ENCODE measurements at places on chromosomes 5 and 9.

- no peak for DNase-seq
Measured at GRCh38 chr9:129280236-129280622, 102.2 kb upstream of the IER5L start.

DNA sequence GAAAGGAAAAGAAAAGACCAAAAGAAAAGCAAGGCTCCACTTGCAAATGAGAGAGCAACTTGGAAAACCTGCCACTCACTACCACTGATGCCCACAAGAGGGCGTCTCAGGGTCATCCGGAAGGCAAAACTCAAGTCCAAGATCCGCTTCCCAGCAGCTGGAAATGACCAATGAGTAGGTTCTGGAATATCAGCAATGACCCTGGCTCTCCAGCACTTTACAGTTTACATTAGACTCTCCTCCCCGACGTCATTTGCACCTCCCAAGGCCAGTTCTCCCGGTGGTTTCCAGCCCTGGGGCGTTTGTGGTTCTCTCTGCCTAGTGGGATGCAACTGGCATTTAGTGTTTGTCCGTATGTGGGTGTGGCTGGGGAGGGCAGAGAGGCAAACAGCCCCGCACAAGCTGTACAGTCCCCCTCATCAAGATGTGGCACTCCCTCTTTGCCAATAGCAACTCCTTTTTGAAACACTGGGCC is 193.8 kb upstream of the ZNF618 start:
- DNase-seq: no peak

DNA sequence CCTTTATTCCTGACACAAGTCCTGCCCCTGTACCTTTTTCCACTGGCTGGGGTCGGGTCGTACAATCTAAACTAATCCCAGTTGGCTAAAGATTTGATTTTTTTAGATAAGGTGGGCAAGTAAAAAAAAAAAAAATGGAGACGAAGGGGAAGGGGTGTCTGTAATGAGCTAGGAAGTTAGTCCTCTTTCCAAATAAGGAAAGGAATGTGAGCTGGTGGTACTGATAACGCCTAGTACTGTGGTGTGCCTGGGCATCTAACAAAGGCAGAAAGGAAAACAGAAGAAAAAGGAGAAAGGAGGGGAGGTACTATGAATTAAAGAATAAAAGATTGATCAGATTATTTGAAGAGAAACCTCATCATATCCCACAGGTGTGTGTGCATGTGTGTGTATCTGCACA is 21.3 kb downstream of the PRDM9 start:
- DNase-seq: no peak

DNA sequence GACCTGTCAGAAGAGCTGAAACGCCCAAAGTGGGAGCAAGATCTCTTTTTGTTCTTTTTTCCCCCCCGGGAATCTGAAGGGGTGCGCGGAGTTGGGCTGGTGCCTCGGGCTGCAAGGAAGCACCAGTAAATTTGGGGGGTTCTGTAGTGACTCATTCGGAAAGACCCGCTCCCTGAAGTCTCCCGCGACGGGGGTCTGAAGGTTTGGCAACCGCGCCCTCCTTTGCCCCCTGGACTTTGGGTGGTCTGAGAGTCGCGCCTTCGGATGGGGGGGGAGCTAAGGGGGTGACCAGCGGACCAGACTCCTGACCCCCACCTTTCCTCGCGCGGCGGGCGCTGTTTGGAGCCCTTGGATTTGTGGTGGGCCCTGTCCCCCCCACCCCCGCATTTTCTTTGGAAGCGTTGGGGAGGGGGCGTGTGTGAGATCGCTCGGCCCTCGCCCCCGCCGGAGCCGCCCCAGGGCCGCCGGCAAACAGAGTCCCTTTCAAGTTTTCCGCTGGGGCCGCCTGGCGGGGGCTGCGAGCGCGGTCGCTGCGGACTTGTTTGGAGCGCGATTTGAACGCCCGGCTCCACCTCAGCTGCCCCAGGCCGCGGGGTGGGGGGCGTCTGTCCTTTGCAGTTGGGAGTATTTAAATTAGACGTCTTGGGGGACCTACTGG is 2.0 kb downstream of the CXXC5 start:
- DNase-seq: no peak

DNA sequence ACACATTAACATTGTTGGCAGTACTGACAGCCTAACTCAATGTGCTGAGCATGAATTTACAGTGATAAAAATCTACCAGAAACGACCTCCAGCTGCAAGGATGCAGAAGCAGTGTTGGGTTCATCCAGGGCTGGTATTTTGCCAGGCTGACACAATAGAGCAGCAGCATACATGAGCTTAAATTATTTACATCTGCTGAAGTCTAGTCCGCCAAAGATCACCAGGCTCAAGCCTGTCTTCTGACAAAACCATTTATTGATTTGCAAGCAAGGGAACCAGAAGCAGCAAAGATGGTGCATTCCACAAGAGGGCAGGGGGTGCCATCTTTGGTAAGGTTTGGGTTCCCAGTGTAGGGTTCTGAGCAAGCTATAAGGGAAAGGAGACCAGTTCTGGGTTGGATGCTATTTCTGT is 8.7 kb upstream of the C5orf34 start:
- DNase-seq: no peak

DNA sequence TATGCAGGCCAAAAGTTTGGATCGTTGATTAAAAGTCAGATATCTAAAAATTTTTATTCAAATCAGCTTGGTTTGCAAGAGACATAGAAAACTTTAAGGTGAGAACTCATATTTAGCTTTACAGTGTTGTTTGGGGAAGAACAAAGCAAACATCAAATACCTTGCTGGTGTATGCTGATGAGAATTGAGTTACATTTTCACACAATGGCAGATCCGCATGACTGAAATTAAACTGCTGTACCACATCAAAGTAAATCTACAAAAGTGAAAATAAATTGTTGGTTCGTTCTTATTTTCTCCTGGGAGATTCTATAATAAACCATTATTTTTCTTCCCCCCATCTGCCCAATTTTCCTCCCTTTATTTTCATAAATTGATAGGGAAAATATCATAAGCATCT is 198.2 kb upstream of the PCSK5 start:
- DNase-seq: no peak

- no peak for DNase-seq
Measured at GRCh38 chr9:125829743-125830142, 82.6 kb downstream of the PBX3 start.

DNA sequence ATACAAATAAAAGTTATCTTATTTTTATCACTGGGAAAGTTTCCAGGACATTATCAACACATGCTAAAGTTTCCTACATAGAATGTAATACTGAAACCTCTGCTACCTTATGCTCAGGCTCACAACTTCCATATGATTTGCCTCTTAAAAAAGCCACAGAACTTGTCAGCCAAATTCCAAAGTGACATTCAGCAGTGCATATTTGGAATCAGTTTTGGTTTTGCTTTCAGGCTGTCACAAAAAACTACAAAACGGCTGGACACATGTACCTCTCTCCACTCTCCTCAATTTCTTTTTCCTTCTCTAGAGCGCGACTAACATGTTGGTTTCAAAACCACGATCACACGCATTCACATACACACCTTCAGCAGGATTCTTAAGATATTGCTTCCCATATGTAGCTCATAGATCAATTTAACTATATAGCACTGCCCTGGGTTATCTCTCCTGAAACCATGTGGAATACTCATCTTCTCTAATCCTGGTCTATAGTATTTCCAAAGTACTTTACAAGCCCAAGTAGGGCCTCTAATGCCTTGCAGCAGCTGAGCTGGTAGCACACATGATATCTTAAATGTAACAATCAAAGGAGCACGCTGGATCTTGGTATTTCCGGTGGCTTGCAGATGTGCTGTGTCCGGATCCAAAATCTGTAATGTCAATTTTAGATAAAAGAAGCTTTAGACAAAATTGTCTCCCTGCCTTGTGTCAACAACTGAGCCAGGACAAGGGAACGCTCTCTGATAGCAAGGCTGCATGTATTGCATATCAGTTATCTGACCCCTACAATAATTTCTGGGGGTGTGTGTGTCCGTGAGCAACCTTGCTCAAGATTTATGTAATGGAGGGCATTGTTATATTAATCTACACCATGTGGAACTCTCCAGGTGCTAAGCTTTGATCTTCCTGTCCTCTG is 203.2 kb downstream of the DMRT2 start:
- no peak for DNase-seq

GRCh38 chr9:135791431-135792267 is 89.7 kb downstream of the KCNT1 start:
- DNase-seq: no peak

GRCh38 chr5:155303120-155303519 is 289.6 kb downstream of the KIF4B start:
- no peak for DNase-seq

Measured in NCI-H446 (cell line).